ENCODE measurements at places on chromosomes 1 and 21.

DNA sequence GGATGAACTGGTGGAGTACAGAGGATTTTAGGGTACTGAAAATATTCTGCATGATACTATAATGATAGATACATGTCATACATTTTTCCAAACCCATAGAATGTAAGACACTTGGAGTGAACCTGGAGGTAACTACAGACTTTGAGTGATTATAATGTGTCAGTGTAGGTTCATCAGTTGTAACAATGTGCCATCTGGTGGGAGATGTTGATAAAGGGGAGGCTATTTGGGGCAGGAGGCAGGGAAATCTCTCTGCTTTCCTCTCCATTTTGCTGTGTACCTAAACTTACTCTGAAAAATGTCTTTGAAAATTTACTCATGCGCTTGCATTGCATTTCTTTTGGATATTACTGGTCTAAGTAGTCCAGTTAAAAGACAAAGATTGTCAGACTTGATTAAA is 35.2 kb downstream of the PTBP2 start:
- no peak overlapping the region for H3K27ac ChIP-seq
- no peaks in the 10 kb centered on the region for H3K4me1 ChIP-seq
- DNase-seq, result no peak
- H3K4me3 ChIP-seq, result no peak overlapping the region

DNA sequence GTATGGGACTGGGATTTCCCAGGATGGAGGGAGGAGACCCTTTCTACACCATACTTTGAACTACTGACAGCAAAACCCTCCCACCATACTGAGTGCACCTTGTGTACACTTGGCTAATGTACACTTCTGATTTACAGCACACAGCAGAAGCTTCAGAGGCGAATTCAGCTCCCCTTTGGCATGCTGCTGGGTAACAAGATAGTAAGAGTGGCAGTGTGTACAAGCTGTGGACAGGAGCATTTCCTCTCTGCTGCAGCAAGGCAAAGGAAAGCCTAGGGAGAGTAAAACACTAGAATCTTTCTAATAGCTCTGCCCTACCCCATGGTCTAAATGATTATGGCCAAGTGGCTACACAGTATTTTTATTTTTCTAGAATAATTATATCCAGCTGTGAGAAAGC is 83.9 kb upstream of the ARTN start:
- no peak overlapping the region for H3K4me3 ChIP-seq
- peaks cover 15% of the 10 kb centered on the region for H3K36me3 ChIP-seq

- H3K27me3 ChIP-seq, result no peaks in the 10 kb centered on the region
- H3K36me3 ChIP-seq, result peaks cover 64% of the 10 kb centered on the region
- peak overlapping the region; percentile 96 for H3K27ac ChIP-seq
- DNase-seq, result no peak
- H3K4me1 ChIP-seq, result peaks cover 45% of the 10 kb centered on the region
- H3K4me3 ChIP-seq, result no peak overlapping the region
Measured at GRCh38 chr21:25501462-25501861, 105.8 kb downstream of the MRPL39 start.

GRCh38 chr1:98903261-98903660 is 101.4 kb downstream of the PLPPR5 start:
- no peaks in the 10 kb centered on the region for H3K36me3 ChIP-seq
- H3K27ac ChIP-seq, result no peak overlapping the region
- DNase-seq, result no peak
- H3K4me3 ChIP-seq, result no peak overlapping the region

GRCh38 chr1:65289449-65289848 is 19.9 kb upstream of the DNAJC6 start:
- no peaks in the 10 kb centered on the region for H3K4me1 ChIP-seq
- H3K4me3 ChIP-seq, result no peak overlapping the region
- H3K27me3 ChIP-seq, result peaks cover 7% of the 10 kb centered on the region
- no peak overlapping the region for H3K27ac ChIP-seq
- no peak for DNase-seq

DNA sequence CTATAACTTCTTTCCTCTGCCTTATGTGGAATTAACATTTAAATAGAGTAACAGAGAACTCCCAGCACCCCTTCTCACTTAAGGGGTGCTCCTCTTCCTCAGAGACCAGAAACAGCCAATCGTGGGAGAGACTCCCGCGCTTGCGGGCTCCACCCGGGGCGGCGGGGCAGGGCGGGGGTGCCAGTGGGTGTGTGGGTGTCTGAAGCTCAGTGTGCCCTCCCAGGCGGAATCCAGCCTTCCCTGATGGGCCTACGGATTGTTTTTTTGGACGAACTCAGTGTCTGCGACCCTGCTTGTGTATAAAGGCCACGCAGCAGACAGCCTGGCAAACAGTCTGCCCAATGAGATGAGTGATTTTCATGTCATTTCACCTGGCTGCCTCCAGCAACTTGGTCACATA is 6.2 kb downstream of the RCC2 start:
- no peaks in the 10 kb centered on the region for H3K27me3 ChIP-seq
- no peak overlapping the region for H3K4me3 ChIP-seq
- H3K27ac ChIP-seq, result peak overlapping the region; percentile 47
- H3K4me1 ChIP-seq, result peaks cover 37% of the 10 kb centered on the region
- no peak for DNase-seq

DNA sequence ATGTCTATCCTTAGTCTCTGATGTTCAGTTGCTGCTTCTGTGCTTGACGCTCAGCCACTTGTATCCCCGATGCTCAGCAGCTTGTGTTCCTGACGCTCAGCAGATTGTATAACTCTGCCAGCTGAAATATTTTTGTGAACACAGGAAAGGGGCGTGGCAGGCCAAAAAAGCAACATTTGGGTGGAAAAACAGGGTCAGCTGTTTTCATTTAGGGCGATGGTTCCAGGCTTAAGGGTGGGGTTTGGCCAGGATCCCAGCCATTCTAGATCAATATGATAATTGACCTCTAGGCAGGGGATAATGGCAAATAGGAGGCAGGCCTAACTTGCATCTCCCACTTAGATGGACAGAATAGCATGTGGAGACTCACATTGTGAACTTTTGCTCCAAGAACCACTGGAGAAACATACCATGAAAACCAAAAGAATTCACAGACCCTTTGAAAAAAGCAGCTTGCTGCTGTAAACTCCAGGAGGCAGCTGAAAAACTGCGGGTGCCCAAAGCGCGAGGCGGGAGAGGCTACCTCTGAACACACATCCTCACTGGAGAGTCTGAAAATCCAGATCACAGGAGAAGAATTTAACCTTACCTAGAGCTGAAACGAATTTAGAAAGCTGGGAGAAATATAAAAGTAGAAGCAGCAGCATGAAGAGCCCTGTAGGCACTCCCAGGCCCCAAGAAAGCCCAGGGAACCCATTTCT is 58.3 kb downstream of the ZNF648 start:
- no peaks in the 10 kb centered on the region for H3K4me1 ChIP-seq
- no peak overlapping the region for H3K27ac ChIP-seq
- H3K4me3 ChIP-seq, result no peak overlapping the region
- no peaks in the 10 kb centered on the region for H3K36me3 ChIP-seq

GRCh38 chr21:36149788-36150711 is 6.6 kb upstream of the DOP1B start:
- H3K4me3 ChIP-seq, result peak overlapping the region; percentile 71
- peaks cover 8% of the 10 kb centered on the region for H3K36me3 ChIP-seq
- H3K27ac ChIP-seq, result peak overlapping the region; percentile 89
- peaks cover 27% of the 10 kb centered on the region for H3K4me1 ChIP-seq
- DNase-seq, result no peak

DNA sequence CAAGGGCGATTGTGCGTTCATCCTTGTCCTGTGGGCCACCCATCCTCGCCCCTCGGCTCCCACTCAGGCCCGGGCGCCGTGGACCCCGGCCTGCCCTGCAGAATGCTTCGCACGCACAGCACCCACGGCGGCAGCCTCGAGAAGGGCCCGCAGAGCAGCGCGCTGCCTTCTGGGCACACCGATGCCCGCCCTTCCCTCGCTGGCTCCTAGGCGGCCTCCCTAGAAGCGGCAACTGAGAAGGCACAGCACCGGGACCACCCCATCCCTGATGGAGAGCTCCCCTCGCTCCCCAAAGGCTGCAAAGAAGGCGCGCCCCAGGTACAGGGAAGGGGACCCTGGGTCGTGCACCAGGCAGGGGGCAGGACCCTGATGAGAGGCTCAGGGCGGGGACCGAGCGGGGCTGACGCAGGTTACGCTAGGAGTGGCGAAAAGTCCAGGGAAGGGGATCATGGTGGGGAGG is 971 bp downstream of the CAPZB start:
- no peaks in the 10 kb centered on the region for H3K27me3 ChIP-seq
- peaks cover 36% of the 10 kb centered on the region for H3K36me3 ChIP-seq
- peak overlapping the region; percentile 100 for H3K4me3 ChIP-seq
- peaks cover 78% of the 10 kb centered on the region for H3K4me1 ChIP-seq
- H3K27ac ChIP-seq, result peak overlapping the region; percentile 97

- no peak overlapping the region for H3K27ac ChIP-seq
- H3K27me3 ChIP-seq, result no peaks in the 10 kb centered on the region
- no peak for DNase-seq
Measured at GRCh38 chr1:246306415-246307037, 200.6 kb downstream of the SMYD3 start.

DNA sequence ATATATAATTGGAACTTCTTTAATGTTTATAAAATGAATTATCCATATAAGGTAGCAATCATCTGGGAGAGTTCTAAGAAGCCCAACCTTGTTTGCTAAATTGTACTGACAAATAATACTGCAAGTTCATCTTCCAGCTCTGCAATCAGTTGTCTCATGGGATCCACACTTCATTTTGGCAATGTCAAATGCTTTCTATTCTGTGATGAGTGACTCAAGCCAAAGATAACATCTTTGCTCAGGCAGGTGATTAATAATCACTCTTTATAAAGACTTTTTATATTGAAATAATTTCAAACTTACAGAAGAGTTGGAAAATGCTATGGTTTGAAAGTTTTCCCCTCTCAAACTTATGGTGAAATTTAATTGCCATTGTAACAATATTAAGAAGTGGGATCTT is 67.2 kb downstream of the SLC44A5 start:
- H3K27ac ChIP-seq, result no peak overlapping the region

- peaks cover 22% of the 10 kb centered on the region for H3K4me1 ChIP-seq
- no peak for DNase-seq
- no peaks in the 10 kb centered on the region for H3K36me3 ChIP-seq
- H3K27me3 ChIP-seq, result peaks cover 6% of the 10 kb centered on the region
- no peak overlapping the region for H3K4me3 ChIP-seq
Measured at GRCh38 chr1:25064465-25065240, 134.6 kb upstream of the RUNX3 start.

DNA sequence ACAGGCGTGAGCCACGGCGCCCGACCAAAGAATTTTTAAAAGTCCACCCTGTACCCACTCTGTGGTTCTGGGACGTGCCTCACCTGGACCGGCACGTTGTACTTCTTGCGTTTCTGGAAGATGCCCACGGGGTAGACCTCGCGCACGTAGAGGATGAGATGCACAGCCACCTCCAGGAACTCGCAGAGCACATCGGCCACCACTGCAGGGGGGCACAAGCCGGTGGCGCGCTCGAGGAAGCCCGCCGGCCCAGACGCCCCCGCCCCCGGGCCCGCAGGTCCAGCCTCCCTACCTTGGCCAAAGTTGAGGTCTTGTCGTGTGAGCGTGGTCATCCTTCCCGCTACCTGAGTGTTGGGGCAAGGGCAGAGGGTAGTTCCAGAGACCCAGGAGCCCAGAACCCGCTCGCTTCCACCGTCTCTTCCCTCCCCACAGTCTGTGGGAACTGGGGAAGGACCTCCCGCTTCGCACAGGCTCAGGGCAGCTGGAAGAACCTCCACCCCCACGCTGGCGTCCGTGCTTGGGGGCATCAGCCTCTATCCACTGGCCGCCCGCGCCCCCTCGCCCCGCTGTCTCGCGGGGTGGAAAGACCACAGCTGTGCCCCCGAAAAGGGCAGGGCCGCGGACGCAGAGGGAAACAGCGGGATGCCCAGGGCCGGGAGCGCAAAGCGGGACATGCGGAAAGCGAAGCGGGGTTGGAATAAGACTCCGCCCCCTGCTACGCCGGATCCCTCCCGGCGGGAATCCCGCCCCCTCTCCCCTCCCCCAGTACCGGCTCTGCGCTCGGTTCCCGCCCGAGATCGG is 478 bp downstream of the MAD2L2 start:
- peaks cover 6% of the 10 kb centered on the region for H3K36me3 ChIP-seq
- no peak for DNase-seq
- peaks cover 19% of the 10 kb centered on the region for H3K4me1 ChIP-seq

GRCh38 chr1:87165177-87165576 is 163.5 kb upstream of the LMO4 start:
- no peaks in the 10 kb centered on the region for H3K4me1 ChIP-seq
- no peak for DNase-seq
- H3K4me3 ChIP-seq, result no peak overlapping the region
- no peak overlapping the region for H3K27ac ChIP-seq
- H3K27me3 ChIP-seq, result peaks cover 12% of the 10 kb centered on the region

DNA sequence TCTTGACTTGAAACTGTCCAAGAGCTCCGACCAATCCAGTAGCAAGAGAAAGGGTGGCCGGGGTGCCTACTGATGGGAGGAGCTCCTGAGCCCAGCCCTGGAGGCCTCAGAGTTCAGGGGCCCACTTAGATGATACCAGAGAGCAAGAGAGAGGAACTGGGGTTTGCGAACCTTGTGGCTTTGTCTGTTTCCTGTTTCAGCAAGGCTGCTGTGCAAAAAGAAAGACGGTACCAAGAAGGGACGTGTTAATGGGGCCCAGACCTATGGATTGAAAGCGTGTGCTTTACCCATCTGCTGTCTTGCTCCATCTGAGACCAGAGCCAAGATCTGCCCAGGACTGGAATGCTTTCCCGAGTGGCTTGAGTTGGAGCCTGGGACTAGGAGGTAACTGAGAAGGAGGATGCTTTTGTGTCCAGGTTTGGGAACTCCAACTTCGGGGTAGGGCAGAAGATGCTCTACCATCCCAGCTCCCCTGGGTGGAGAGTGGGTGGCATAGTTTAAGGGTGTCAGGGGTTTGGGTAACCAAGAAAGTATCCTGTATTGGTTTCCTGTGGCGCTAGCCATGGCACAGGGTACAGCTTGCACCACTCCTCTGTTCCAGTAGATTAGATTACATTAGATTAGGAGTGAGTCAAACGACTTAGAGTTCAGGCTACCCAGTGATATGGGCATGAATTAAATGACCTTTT is at the start of gene TRAF3IP3:
TSS of gene TRAF3IP3 (plus strand) at position 128 of the 689 bp plus-strand sequence. CDS start 3,987 bp downstream, outside the sequence.
- H3K36me3 ChIP-seq, result peaks cover 31% of the 10 kb centered on the region
- peaks cover 77% of the 10 kb centered on the region for H3K4me1 ChIP-seq
- H3K27ac ChIP-seq, result peak within 1 kb of the TSS; percentile 99

DNA sequence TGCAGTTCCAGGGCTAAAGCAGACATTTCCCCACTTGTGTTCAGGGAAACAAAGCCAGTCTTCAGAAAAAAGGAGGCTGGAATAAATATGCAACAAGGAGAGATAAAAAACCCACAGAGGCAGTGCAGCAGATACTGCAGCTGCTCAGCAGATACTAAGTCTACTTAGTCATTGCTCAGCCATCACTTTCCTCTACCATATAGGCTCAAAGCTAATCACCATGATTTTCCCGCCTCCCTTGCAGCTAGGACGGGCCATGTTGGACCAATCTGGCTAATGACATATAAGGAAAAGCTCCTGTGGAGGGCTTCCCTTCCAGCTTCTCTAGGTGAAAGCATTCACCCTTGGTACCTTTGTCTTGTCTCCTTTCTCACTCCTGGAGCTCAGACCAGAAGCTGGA is 10.0 kb upstream of the EFHD2 start:
- peaks cover 3% of the 10 kb centered on the region for H3K36me3 ChIP-seq
- no peaks in the 10 kb centered on the region for H3K4me1 ChIP-seq
- DNase-seq, result no peak
- peaks cover under 1% of the 10 kb centered on the region for H3K27me3 ChIP-seq
- no peak overlapping the region for H3K4me3 ChIP-seq

GRCh38 chr1:192878249-192878648 is 69.4 kb downstream of the RGS2 start:
- H3K27me3 ChIP-seq, result no peaks in the 10 kb centered on the region
- no peak overlapping the region for H3K4me3 ChIP-seq
- H3K4me1 ChIP-seq, result peaks cover 8% of the 10 kb centered on the region
- no peak for DNase-seq
- no peak overlapping the region for H3K27ac ChIP-seq
- no peaks in the 10 kb centered on the region for H3K36me3 ChIP-seq

Measured in stimulated activated naive B cell treated with anti-CD40 and anti-IgM and Interleukin-4, amounts not matched to agents 10 μg/mL and 1 μg/mL and 100 μg/mL, for 72 hours (primary cell).